Tibial artery (tissue), 4 donors: ENCODE measurements at places on chromosomes 1 and 21.

GRCh38 chr1:20949871-20950590, 162.9 kb upstream of the HP1BP3 start:
- DNase-seq, result no peak
- no peaks in the 10 kb centered on the region for H3K27me3 ChIP-seq
- H3K4me1 ChIP-seq, result no peaks in the 10 kb centered on the region
- H3K27ac ChIP-seq, result no peak overlapping the region
- no peak overlapping the region for H3K4me3 ChIP-seq

- H3K4me1 ChIP-seq, result no peaks in the 10 kb centered on the region
- no peaks in the 10 kb centered on the region for H3K27me3 ChIP-seq
- no peak for DNase-seq
- no peak overlapping the region for H3K27ac ChIP-seq
These were observed 35.1 kb downstream of the KCNJ15 start for GRCh38 chr21:38291874-38292273.

DNA sequence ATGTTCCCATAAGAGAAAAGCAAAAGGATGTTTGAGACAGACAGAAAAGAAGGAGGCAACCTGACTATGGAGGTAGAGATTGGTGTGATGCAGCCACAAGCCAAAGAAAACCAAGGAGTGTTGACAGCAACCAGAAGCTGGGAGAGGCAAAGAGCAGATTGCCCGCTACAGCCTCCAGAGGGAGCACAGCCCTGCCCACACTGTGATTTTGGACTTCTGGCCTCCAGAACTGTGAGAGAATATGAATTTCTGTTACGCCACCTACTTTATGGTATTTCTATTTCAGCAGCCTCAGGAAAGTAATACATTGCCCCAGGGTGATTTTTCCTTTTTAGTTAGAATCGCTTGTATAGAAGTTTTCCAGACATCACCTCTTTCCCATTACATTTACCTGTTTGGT, 28.4 kb downstream of the SLAMF6 start:
- H3K4me1 ChIP-seq, result no peaks in the 10 kb centered on the region
- no peak overlapping the region for H3K4me3 ChIP-seq
- DNase-seq, result no peak
- H3K36me3 ChIP-seq, result no peaks in the 10 kb centered on the region
- H3K27ac ChIP-seq, result no peak overlapping the region

GRCh38 chr1:233639611-233640010, 25.7 kb downstream of the KCNK1 start:
- H3K4me3 ChIP-seq, result no peak overlapping the region
- H3K27ac ChIP-seq, result no peak overlapping the region
- DNase-seq, result no peak
- H3K36me3 ChIP-seq, result no peaks in the 10 kb centered on the region
- no peaks in the 10 kb centered on the region for H3K4me1 ChIP-seq

- no peak overlapping the region for H3K27ac ChIP-seq
- H3K27me3 ChIP-seq, result peaks cover 58% of the 10 kb centered on the region
- peaks cover 4% of the 10 kb centered on the region for H3K4me1 ChIP-seq
These were observed 4.0 kb upstream of the WNT3A start for GRCh38 chr1:228002792-228003191.

DNA sequence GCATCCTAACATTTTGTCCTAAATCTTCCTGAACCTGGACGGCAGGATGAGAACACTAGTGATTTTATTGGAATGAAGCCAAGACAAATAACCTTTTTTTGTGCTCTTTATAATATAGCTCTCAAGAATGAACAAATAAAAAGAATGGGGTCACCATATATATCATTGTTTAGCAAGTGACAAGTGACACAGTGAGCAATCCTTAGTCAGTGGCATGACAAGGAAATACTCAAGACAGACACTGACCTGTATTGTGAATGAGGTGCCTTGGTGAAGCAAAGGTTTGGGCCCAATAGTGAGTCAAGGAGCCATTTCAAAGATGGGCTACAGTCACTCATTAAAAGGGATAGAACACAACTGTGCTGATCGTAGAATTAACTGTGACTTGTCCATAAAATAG, 35.7 kb downstream of the PTGFR start:
- no peak for DNase-seq
- no peak overlapping the region for H3K27ac ChIP-seq
- H3K36me3 ChIP-seq, result no peaks in the 10 kb centered on the region
- H3K27me3 ChIP-seq, result no peaks in the 10 kb centered on the region
- no peaks in the 10 kb centered on the region for H3K4me1 ChIP-seq

DNA sequence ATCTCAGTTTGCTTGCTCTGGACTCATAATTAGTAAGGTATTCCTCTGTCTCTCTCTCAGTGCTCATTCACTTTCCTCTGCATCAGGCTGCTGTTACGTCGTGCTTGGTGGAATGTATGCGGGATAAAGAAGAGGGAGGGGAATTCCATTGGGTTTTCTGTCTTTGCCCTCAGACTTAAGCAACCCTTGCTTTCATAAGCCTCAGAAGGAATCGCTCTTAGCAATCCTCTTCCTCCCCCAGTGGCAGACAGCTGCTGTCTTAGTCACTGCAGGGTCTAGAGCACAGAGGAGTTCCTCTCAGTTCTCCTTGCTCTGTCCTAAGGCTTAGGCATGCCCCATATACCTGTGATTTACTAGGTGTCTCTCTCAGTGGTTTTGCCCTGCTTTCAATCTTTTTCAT, 19.1 kb upstream of the NTMT2 start:
- H3K4me1 ChIP-seq, result no peaks in the 10 kb centered on the region
- H3K27ac ChIP-seq, result no peak overlapping the region
- H3K27me3 ChIP-seq, result no peaks in the 10 kb centered on the region
- H3K36me3 ChIP-seq, result no peaks in the 10 kb centered on the region
- H3K4me3 ChIP-seq, result no peak overlapping the region

- DNase-seq, result no peak
- no peaks in the 10 kb centered on the region for H3K27me3 ChIP-seq
- H3K27ac ChIP-seq, result no peak overlapping the region
- H3K36me3 ChIP-seq, result no peaks in the 10 kb centered on the region
These were observed 514.8 kb downstream of the AMY1C start for GRCh38 chr1:104264521-104264920.

GRCh38 chr1:11960715-11961114, 19.5 kb upstream of the MFN2 start:
- no peak overlapping the region for H3K27ac ChIP-seq
- H3K27me3 ChIP-seq, result no peaks in the 10 kb centered on the region
- peak; percentile 42 for DNase-seq
- H3K4me3 ChIP-seq, result no peak overlapping the region
- no peaks in the 10 kb centered on the region for H3K4me1 ChIP-seq

- H3K36me3 ChIP-seq, result no peaks in the 10 kb centered on the region
- H3K27me3 ChIP-seq, result no peaks in the 10 kb centered on the region
- H3K27ac ChIP-seq, result no peak overlapping the region
- no peak for DNase-seq
These were observed 187.3 kb upstream of the GALNT2 start for GRCh38 chr1:229879746-229880145.

DNA sequence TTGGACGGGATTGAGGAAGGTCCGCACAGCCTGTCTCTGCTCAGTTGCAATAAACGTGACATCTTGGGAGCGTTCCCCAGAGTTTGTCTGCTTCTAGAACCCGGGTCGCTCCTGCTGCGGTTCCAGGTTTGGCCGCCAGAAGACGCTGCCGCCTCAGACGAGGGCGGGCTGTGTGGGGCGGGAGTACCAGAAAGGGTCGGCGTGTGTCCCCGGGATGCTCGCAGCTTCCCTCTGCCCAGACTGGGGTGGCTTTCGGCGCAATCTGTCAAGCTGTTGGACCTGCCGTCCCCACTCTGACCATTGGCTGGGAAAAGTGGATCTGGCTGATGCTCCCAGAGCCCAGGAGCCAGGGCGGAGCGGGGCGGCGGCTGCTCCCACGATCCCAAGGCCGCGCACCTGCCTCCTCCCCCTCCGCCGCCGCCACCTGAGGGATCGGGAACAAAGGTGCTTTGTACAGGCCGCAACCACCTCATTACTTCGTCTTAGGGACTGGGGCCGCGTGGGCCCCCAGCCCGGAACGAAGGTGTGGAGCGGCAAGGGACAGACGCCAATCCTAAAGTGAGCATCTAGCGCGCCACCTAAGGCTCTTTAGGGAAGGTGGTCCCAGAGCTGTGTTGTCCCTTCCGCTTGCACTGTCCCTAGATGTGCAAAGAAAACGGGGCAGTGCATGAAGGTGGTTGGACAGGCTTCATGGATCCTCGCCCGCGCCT, 683 bp upstream of the EFNA4 start:
- peaks cover 37% of the 10 kb centered on the region for H3K4me1 ChIP-seq
- H3K27me3 ChIP-seq, result no peaks in the 10 kb centered on the region
- peak overlapping the region; percentile 65 for H3K4me3 ChIP-seq

GRCh38 chr1:170010443-170010842, 64.1 kb downstream of the KIFAP3 start:
- no peak overlapping the region for H3K27ac ChIP-seq
- no peaks in the 10 kb centered on the region for H3K27me3 ChIP-seq
- peaks cover 10% of the 10 kb centered on the region for H3K36me3 ChIP-seq
- no peak overlapping the region for H3K4me3 ChIP-seq
- peak; percentile 51 for DNase-seq
- H3K4me1 ChIP-seq, result no peaks in the 10 kb centered on the region

DNA sequence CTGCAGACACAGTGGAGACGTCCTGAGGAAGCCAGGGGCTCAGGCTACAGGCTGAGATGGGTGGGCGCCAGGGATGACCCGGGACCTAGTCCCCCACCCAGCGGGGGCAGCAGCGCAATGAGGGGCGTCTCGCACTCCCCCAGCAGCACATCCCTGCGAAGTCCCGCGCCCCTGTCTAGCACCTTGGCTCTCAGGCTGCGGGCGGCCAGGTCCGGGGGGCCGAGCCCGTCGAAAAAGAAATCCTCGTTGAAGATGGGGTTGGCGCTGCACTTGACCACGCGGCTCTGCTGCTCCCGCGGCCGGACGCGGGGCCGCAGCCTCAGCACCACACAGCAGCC, 1.8 kb downstream of the C2CD4D start:
- H3K27me3 ChIP-seq, result no peaks in the 10 kb centered on the region
- H3K4me1 ChIP-seq, result peaks cover 28% of the 10 kb centered on the region
- DNase-seq, result no peak
- peak overlapping the region; percentile 46 for H3K4me3 ChIP-seq
- no peak overlapping the region for H3K27ac ChIP-seq

- no peaks in the 10 kb centered on the region for H3K27me3 ChIP-seq
- peak overlapping the region; percentile 78 for H3K4me3 ChIP-seq
- H3K4me1 ChIP-seq, result peaks cover 21% of the 10 kb centered on the region
- H3K27ac ChIP-seq, result peak overlapping the region; percentile 88
These were observed 580 bp upstream of the ATP5PO start for GRCh38 chr21:33916200-33916567.

- no peak for DNase-seq
- no peak overlapping the region for H3K27ac ChIP-seq
- H3K4me1 ChIP-seq, result no peaks in the 10 kb centered on the region
- no peaks in the 10 kb centered on the region for H3K27me3 ChIP-seq
These were observed 124.7 kb downstream of the SYF2 start for GRCh38 chr1:25107643-25108010.

DNA sequence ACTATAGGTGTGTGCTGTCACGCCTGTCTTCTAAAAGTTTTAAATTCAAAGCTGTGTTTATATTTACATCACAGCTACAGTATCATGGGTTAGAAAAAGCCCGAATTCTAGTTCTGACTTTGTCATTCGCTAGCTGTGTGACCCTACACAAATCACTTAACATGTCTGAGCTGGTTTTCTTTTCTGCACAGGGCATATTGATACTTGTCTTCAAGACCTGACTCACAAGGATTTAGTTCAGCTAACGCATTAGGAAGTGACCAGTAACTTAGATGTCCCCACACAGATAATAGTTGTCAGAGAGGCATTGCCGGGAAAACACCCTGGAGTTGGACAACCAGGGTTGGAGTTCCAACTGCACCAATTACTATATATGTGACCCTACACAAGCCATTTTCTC, 25.9 kb downstream of the GIPC2 start:
- H3K4me3 ChIP-seq, result no peak overlapping the region
- H3K36me3 ChIP-seq, result no peaks in the 10 kb centered on the region
- DNase-seq, result no peak
- no peaks in the 10 kb centered on the region for H3K4me1 ChIP-seq
- H3K27me3 ChIP-seq, result no peaks in the 10 kb centered on the region

DNA sequence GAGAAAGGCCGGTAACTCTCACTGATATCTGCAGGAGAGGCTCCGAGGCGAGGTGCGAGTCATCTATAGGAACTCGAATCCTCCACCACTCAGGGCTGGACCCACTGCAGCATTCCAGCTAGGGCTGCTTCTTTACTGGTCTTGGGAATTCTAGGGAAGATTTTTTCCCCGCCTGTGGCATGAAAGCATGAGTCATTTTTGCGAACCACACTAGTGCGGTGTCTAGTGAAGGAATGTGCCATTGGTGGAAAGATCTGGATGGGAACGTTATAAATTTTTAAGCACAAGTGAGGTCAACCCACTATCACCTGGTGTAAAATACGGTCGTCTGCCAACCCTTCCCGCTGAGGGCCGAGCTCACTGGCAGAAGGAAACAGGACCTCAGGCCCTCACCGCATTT, 49.7 kb downstream of the SYF2 start:
- H3K4me3 ChIP-seq, result no peak overlapping the region
- no peak overlapping the region for H3K27ac ChIP-seq
- H3K4me1 ChIP-seq, result no peaks in the 10 kb centered on the region
- H3K36me3 ChIP-seq, result no peaks in the 10 kb centered on the region
- no peaks in the 10 kb centered on the region for H3K27me3 ChIP-seq
- no peak for DNase-seq

DNA sequence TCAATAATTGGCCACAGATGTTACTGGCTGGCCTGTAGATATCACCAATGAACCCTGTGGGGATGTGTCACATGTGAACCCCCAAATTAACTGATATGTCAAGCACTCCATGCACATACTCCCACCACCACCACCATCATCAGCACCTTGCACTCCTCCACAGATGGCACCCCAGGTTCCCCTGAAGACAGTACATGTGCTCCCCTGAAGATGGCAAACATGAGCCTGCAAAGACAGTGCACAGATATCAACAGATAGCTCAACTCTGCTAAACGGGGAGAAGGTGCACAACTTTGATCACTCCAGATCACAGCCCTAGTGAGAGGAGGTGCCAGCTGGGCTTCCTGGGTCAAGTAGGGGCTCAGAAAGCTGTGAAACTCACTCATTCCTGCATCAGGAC, 74.4 kb downstream of the CLCA4 start:
- no peaks in the 10 kb centered on the region for H3K27me3 ChIP-seq
- H3K4me1 ChIP-seq, result no peaks in the 10 kb centered on the region
- no peaks in the 10 kb centered on the region for H3K36me3 ChIP-seq
- no peak overlapping the region for H3K4me3 ChIP-seq

DNA sequence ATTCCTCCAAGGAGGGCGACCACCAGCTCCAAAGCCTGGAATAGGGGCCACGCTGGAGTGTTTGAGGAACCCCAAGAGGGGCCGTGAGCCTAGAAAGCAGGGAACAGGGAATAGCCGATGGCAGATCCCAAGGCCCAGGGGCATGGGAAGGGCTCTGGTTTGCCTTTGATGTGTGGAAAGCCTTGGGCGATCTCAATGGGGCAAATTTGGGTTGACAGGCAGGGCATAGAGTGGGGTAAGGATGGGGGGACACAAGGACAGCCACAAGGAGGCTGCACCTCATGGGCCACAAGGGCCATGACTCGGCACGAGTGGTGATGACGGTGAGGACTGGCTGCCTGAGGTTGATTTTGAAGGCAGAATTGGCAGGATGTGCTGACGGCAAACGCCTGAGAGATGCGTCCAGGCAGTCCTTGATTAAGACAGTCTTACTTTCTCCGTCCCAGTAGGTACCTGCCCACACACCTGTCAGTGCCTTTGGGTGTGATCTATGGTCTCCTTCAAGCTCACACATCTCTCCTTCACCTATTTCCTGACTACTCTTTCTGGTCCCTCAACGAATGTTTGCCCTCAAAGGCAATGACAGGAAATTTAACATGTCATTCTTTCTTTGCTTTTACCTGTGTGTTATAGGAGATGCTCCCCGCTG, 2.0 kb upstream of the TMPRSS3 start:
- no peaks in the 10 kb centered on the region for H3K36me3 ChIP-seq
- no peak overlapping the region for H3K27ac ChIP-seq
- no peaks in the 10 kb centered on the region for H3K4me1 ChIP-seq
- no peak overlapping the region for H3K4me3 ChIP-seq
- no peak for DNase-seq
- no peaks in the 10 kb centered on the region for H3K27me3 ChIP-seq
